ENCODE measurements at places on chromosomes 4 and X. TPM values are rescaled to one million over a fixed set of nuclear protein-coding genes. Genes with fewer than 3 reads are reported as not detected.

GRCh38 chr4:36343501-36344175, 62.2 kb downstream of the DTHD1 start:
- DNase-seq = no peak

HSD17B13 gene
- polyA plus RNA-seq = 0.40 TPM

DNA sequence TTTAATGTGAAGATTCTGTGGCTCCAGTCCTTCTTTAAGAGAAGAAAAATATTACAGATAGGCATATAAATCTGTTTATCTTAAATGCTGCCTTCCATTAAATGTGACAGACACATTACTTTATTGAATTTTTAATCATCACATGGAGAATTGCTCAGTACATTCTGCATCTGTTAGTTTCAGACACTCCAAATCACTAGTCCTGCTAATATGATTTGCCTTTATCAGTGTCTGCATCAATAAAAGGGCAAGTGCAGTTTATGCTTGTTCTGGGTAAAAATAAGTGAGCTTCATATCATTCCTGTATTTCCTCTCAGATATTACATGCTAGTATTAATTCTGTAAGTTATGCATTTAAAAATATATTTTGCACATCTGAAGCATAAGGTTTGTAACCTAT, 666.4 kb downstream of the TECRL start:
- DNase-seq = no peak

GK2 gene
- not detected for polyA plus RNA-seq

GRCh38 chrX:9114245-9114644, 80.3 kb upstream of the FAM9B start:
- no peak for DNase-seq

FRMPD3 gene
- polyA plus RNA-seq = 0.10 TPM

SPIN2A gene
- polyA plus RNA-seq = 3.7 TPM

DNA sequence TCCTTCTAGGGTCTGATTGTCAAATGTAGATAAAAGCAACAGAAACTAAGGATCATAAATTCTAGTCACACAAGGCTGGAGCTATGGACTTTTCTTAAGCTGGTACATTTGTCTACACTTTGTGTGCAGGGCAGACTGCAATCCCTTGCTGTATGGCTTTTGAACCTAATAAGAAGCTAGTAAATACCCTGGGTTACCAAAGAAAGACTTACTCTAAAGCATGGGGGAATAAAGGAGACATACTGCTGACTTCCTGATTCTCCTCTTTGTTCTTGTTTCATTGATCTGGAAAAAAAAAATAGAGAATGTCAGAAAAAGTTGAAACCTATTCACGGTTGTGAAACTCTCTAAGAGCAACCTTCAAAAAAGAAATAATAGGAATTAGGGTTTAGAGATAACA, 216.6 kb upstream of the TLL1 start:
- DNase-seq = no peak

DNA sequence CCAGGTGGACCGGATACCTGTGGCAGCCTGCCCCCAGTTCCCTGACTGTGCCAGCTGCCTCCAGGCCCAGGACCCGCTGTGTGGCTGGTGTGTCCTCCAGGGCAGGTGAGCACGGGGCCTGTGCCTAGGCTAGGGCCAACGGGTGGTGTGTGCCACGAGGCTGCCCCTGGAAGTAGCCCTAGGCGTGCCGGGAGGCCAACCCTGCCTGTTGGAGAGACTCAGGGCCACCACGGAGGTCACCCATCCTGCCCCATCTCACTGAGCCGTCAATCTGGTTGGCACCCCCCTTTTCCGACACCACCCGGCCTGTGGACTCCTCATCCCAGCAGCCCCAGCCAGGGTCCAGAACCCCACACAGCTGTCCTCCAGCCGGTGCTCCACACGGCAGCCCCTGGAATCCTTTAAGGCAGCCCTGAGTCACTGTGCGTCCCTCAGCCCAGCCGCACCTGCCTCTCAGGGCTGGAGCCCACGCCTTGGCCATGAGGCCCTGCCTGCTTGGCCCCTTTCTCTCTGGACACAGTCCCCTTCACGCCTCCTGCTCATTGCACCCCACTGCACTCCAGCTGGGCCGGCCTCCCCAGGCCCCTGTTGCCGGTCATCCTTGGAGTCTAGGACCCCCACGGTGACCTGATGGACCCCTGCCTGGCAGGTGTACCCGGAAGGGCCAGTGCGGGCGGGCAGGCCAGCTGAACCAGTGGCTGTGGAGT, 5.3 kb downstream of the PLXNB3 start:
- DNase-seq = no peak

DNA sequence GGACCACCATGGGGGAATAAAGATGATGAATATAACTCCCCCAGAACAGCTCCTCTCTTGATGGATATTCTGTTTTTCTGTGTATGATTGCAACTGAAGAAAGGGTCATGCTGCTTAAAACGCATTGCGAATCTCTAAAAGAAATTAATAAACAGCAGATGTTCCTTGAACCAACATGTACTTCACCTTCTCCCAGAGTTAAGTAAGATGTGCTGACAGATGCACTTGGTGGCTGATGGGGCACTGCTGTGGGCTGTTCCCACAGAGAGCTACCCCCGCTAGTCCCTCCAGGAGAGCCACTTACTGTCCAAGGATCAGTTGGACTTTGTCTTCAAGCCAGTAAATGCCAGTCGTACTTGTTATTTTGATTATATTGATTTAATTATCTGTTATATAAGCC, 26.3 kb upstream of the C4orf54 start:
- no peak for DNase-seq

- DNase-seq = no peak
Observed at GRCh38 chrX:123277347-123277746, 93.3 kb downstream of the GRIA3 start.

DNA sequence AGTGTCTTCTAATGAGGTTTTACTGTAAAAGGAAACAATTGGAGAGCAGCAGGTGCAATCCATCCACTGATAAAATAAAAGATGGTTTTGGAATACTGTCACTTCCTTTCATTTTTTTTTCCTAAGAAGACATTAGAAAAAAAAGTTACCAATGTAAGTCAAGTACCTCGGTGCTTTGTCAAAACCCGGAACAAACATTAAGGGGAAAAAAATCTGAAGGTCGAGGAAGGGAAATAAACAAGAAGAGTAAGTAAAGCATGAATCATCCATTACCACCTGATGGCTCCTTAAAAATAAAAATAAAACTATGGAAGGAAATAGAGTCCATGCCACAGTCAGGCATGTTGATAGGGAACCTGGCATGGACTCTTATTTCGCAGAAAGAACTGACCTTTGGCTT, 15.3 kb upstream of the XPNPEP2 start:
- DNase-seq = no peak

DNA sequence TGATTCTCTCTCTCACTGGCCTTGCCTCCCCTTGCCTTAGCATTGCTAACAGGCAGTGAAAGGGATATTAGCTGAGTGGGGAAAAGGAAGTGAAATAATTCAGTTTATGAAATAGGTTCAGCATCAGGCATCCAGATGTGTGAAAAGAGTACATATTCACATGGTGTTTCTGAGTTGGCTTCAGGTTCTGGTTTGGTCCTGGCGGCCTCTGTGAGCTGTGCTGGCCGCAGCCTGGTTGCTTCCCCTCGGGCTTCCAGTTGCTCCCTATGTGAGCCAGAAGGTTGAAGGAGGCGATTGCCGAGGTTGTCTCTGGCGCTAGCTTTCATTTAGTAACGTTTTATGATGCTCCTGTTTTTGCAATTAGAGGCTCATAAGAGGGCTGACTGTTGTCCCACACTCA, 99.1 kb upstream of the TLR2 start:
- DNase-seq = no peak

DNA sequence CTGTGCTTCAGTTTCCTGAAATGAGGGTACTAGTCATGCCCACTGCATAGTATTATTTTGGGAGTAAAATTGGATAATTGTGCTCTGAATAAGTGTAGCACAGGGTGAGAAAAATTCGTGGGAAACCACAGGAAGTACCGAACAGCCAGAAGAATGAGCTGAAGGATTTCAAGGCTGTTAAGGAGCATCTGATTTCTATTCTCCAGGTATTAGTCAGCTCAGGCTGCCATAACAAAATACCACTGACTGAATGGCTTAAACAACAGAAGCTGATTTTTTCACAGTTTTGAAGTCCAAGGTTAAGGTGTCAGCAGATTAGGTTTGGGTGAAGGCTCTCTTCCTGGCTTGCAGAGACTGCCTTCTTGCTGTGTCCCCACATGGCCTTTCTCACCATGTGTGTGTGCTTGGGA, 41.9 kb downstream of the WWC2 start:
- DNase-seq = no peak

- DNase-seq = peak; percentile 11
Observed at GRCh38 chr4:169440446-169440845, 169.7 kb upstream of the SH3RF1 start.

STOX2 gene
- polyA plus RNA-seq = 12.6 TPM

DNA sequence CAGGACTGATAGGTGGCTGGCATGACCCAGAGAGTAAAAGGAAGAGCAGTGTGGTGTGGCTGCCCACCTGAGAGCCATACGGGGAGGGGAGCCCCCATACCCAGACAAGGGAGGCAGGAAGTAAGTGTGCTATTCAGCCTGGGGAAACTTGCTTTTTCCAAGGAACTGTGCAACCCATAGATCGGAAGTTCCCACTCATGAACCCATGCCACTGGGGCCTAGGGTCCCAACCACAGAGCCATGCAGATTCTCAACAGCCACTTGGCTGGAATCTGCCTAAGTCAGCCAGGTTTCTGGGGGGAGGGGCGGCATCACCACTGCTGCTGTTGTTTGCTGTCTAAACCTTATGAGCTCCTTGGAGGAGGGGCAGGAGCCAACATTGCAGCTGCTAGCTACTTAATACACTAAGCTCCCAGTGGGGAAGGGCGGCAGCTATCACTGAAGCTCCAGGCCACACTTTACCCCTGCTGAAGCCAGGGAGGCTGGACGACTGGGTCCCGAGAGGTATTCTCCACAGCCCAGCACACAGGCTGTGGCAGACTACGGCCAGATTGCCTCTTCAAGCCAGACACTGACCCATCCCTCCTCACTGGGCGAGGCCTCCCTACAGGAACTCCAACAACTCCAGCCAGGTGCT, 410.4 kb downstream of the INPP4B start:
- peak; percentile 13 for DNase-seq

GRCh38 chr4:75968084-75968483, 22.7 kb downstream of the SDAD1 start:
- DNase-seq = no peak

- no peak for DNase-seq
Observed at GRCh38 chrX:139823806-139824205, 109.0 kb downstream of the ATP11C start.

DNA sequence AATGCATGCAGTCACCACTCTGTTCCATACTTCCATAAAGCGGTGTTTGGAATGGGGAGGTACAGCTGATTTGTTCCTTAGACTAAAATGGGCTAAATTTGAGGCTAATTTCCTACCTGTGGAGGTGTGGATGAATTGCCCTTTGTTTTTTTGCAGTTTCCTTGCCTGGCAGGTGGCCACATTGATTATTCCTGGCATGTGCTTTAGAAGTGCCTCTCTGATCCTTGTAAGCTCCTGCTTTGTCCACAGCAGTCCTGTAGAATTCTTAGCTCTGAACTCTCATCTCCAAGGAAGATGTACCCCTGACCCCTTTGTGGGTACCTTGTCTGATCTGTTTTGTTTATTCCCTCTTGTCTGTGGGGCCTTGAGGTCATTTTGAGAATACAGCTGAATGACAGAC, 136.8 kb downstream of the ADGRL3 start:
- no peak for DNase-seq

GRCh38 chr4:56297776-56298175, 89.5 kb downstream of the AASDH start:
- no peak for DNase-seq

DNA sequence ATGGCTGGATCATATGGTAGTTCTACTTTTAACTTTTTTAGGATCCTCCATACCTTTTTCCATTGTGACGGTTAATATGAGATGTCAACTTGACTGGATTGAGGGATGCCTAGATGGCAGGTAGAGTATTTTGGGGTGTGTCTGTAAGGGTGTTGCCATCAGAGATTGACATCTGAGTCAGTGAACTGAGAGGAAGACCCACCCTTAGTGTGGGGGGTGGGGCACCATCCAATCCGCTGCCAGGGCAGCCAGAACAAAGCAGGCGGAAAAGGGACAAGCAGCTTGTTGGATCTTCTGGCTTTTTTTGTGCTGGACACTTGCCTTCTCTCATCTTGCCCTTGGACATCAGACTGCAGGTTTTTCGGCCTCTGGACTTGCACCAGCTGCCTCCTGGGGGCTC, 168.5 kb upstream of the CXCL13 start:
- no peak for DNase-seq

GRCh38 chr4:110229266-110229665, 30.9 kb upstream of the ELOVL6 start:
- no peak for DNase-seq

RNF175 gene
- polyA plus RNA-seq = 0.35 TPM
